ENCODE measurements at places on chromosomes 3 and 15.

- DNase-seq, result no peak
Measured at GRCh38 chr15:40064231-40064894, 25.4 kb upstream of the SRP14 start.

GRCh38 chr3:4732925-4733324 is 239.8 kb downstream of the ITPR1 start:
- no peak for DNase-seq

- no peak for DNase-seq
Measured at GRCh38 chr3:193662757-193663322, 69.8 kb downstream of the OPA1 start.

DNA sequence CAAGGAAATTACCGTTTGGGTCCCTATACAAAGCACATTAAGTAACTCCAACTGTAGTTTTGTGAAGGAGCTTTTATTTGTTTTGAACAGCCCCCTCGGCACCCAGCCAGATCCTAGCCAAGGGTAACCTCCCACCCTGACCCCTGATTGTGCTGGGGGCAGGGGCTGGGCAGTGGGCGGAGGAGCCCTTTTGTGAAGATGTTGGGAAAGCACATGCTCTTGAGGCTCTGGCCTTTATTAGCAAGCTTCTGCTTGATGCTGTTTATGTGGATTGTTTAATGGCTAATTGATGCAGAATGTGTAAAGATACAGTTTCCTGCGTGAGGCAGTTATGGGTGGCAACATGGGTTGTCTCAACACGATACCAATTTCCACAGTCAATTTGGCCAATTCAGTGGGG is 136.5 kb downstream of the MAP2K5 start:
- DNase-seq, result no peak

GRCh38 chr15:90774731-90775514 is 57.8 kb downstream of the BLM start:
- DNase-seq, result no peak

DNA sequence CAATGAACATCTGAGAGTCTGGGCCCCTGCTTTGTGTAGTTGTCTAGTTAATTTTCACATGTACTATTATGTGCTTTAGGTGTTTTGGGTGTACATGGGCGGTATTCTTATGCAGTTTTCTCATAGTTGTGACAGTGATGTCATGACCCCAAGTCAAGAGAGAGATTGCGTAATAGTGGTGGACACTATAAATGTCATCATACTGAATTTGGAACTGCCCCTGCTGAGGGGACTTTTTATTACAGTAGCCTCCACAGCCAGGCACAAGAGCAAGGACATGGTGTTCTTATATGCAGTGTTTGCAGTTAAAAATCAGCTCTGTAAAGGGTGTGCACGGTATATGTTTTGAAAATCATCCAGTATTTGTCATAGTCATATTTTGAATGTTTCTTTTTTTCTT is 29.5 kb downstream of the ABHD2 start:
- DNase-seq, result no peak

- no peak for DNase-seq
Measured at GRCh38 chr3:171374260-171374659, 85.9 kb downstream of the TNIK start.

DNA sequence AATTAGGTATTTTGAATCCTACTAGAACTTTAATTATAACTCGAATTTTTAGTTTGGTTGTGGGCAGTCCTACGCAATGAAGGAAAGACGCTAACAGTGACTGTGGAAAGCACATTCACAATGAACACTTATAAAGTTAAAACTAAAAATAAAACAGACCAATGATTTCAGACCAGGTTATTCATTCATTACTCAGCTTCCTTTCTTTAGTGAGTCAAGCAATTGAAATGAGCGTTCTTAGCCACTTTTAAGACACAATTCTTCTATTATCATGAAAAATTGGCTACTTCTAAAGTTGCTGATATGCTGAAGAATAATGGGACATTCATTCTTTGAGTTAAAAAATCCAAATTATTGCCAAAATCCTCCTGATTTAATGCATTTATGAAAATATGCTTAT is 66.0 kb upstream of the CMSS1 start:
- no peak for DNase-seq

GRCh38 chr15:47663101-47663500 is 54.2 kb upstream of the SEMA6D start:
- no peak for DNase-seq

DNA sequence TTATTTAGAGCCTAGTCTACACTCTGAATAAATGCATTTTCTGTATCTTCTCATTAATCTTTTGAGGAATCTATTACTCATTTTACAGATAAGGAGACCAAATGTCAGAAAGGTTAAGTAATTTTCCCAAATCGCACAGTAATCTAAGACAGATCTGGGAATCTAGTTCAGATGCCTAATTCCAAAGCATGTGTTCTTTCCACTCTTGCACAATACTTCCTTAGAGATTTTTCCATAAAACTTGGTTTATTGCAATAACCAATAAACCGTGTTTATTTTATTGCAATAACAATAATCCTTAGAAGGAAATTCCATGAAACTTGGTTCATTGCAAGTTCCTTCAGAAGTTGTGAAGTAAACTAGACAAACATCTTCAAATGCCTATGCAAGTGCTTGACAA is 17.4 kb upstream of the COL8A1 start:
- DNase-seq, result no peak

DNA sequence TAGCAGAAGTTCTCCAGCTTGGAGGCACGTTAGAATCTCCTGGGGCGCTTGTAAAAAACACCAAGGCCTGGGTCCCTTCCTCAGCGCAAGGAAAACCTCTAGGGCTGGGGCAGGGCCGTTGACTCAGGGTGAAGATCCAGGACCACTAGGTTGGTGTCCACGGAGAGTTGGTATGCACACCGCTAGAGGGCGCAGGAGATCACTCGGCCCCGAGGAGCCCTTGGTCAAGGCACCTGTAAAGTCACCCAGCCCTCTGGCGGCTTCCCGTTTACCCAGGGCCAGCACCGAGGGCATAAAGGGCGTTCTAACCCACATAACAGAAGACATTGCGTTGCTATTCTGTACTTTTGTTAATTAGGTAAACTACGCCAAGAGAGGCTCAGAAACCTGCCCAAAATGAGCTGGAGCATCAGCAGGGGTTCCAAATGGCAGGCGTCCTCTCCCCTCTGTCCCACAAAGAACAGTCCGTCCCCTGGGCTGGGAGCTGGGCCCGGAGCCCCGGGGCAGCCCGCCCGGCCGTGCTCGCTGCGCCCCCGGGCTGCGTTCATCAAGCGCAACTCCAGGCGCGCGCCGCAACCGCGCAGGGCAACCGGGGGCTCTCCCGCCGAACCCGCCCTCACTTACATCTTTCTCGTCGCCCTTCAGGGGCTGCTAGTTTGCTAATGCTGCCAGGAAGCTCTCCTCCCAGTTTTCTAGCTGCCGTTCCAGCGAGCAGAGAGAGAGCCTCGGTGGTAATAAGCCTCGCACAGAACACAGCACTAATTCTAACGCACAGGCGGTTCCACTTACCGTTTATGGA is 332.1 kb downstream of the ARRDC4 start:
- DNase-seq, result no peak

DNA sequence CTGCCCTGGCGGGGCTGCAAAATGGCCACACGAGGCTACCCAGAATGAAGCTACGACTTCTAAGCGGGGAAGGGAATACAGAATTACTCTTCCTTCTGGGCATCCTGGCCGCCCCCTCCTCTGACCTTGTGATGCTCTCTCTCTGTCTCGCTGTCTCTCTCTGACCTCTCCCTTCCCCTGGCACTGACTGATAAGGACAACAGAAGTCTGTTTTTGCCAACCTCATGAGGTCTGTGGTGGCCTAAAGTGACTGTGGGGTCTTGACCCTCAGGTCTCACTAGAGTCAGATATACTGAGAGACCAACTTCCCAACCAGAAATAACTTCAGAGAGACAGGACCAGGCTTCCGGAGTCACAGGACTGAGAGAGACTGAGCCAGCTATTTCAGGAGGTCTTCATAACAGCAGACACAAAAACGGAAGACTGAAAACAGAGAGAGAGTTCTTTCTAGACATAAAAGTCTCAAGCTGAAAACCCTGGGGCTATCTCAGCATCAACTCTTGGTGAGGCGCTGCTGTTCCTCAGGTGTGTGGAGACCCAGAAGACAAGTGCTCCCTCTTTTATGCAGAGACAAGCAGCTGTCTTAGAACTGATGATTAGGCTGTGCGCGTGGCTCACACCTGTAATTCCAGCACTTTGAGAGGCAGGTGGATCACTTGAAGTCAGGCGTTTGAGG is 38.2 kb upstream of the CFAP161 start:
- no peak for DNase-seq
